ENCODE measurements at places on chromosomes 7 and 10.

DNA sequence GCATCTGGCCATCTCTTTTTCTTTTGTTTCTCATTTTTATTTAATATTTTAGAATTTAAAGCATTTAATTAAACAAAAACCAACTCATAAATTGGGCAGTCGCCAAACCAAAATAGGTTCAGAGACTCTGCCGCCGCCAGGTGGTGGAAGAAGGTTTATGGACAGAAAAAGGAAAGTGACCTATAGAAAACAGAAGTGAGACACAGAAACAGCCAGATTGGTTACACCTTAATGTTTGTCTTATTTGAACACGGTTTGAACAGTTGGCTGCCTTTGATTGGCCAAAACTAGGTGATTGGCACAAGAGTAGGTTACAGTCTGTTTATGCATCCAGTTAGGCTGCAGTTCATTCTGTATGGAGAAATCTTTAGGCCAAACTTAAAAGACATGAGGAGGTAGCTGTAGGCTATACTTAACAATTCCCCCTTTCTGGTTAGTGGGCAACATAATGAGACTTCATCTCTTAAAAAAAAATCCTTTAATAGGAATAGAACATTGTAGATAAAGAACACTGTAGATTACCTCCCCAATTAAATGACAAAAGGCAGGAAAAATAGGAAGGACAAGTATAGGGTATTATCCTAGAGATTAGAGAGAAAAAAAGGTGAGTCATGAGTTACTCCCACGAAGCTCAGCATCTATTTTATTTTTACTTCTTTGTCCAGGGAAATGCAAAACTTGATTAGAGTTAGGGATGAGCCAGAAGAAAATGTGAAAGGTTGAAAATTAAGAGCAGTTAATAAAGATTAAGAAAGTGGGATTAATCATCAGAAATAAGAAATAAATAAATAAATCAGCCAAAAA is 23.9 kb upstream of the CYCS start:
- no peak for DNase-seq

- DNase-seq: no peak
Measured at GRCh38 chr10:126948355-126949160, 43.3 kb downstream of the DOCK1 start.

GRCh38 chr7:40888499-40888898 is 753.7 kb downstream of the SUGCT start:
- DNase-seq: no peak

GRCh38 chr7:21142081-21142480 is 285.8 kb upstream of the SP4 start:
- no peak for DNase-seq

Data from cardiac fibroblast (primary cell).